ENCODE measurements at places on chromosomes 13 and 19. TPM values are rescaled to one million over a fixed set of nuclear protein-coding genes. Genes with fewer than 3 reads are reported as not detected.

The ZNF415 gene
- 31.7 TPM for total RNA-seq

The KLK13 gene
- not detected for total RNA-seq

The ZGLP1 gene
- total RNA-seq: 2.7 TPM

The PRTN3 gene
- 1.5 TPM for total RNA-seq

The SPTBN4 gene
- total RNA-seq: 25.6 TPM

The CLIP3 gene
- total RNA-seq: 49.4 TPM

The OR7A5 gene
- not detected for total RNA-seq

The MIA gene
- 0.74 TPM for total RNA-seq

The CRX gene
- total RNA-seq: not detected

The ZNF730 gene
- 14.8 TPM for total RNA-seq

The ZNF599 gene
- total RNA-seq: 12.0 TPM

The HSD17B14 gene
- total RNA-seq: 1.7 TPM

The TMPRSS9 gene
- total RNA-seq: 0.25 TPM

The ZNF486 gene
- total RNA-seq: 13.8 TPM

The ELSPBP1 gene
- total RNA-seq: not detected

The ADGRE3 gene
- not detected for total RNA-seq

The CLDND2 gene
- total RNA-seq: not detected

The OR1I1 gene
- total RNA-seq: not detected

The POMP gene
- total RNA-seq: 43.8 TPM

The SIGLEC8 gene
- 1.2 TPM for total RNA-seq

The RNF113B gene
- not detected for total RNA-seq

The ERICH6B gene
- 0.25 TPM for total RNA-seq

The B3GNT3 gene
- total RNA-seq: not detected

The ACER1 gene
- total RNA-seq: not detected

The CPT1C gene
- 40.6 TPM for total RNA-seq

The KLK6 gene
- 0.25 TPM for total RNA-seq

The C1QTNF9B gene
- not detected for total RNA-seq

The CYP4F12 gene
- under 0.01 TPM for total RNA-seq

The SMIM24 gene
- 0.25 TPM for total RNA-seq

The KANK3 gene
- 2.2 TPM for total RNA-seq

The GSK3A gene
- total RNA-seq: 57.0 TPM

The CLEC11A gene
- total RNA-seq: 2.0 TPM

The SBSN gene
- not detected for total RNA-seq

The ZNF260 gene
- 31.0 TPM for total RNA-seq

The SIN3B gene
- total RNA-seq: 50.6 TPM

The LGALS14 gene
- not detected for total RNA-seq

The ZNF418 gene
- 35.9 TPM for total RNA-seq

The PDX1 gene
- total RNA-seq: not detected

The AZU1 gene
- 2.0 TPM for total RNA-seq

The LENG9 gene
- total RNA-seq: 2.7 TPM

The ZNF649 gene
- 21.6 TPM for total RNA-seq

Data from temporal lobe (tissue), 4 donors.